M059J (cell line): ENCODE measurements at places on chromosomes 2 and 18. TPM values are rescaled to one million over a fixed set of nuclear protein-coding genes. Genes with fewer than 3 reads are reported as not detected.

DNA sequence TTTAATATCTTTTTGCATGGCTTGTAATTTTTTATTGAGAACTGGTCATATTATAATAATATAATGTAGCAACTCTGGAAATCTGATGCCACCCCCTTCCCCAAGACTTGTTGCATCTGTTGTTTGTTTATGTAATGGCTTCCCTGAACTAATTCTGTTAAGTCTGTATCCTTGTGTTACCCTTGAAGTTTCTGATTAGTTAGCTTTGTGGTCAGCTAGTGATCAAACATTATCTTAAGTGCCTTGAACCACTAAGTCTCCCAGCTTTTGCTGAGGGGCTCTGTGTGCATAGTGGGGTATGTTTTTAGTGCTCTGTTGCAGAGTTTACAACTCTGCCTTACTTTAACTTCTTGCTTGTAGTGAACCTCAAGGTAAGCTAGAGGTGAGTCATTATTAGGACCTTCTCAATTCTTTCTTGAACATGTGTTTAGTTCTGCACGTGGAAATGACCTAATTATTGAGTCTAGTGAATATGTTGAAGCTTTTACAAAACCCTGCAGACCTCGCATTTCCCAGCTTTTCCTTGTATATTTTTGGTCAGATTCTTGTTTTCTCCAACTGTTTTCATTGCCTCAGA lies 24.8 kb downstream of the SMCHD1 start:
- no peak for DNase-seq

GRCh38 chr2:78817430-78817829 lies 208.1 kb upstream of the REG3G start:
- DNase-seq: no peak

CABYR gene
- total RNA-seq: 9.4 and 12.0 TPM in 2 replicates

DNA sequence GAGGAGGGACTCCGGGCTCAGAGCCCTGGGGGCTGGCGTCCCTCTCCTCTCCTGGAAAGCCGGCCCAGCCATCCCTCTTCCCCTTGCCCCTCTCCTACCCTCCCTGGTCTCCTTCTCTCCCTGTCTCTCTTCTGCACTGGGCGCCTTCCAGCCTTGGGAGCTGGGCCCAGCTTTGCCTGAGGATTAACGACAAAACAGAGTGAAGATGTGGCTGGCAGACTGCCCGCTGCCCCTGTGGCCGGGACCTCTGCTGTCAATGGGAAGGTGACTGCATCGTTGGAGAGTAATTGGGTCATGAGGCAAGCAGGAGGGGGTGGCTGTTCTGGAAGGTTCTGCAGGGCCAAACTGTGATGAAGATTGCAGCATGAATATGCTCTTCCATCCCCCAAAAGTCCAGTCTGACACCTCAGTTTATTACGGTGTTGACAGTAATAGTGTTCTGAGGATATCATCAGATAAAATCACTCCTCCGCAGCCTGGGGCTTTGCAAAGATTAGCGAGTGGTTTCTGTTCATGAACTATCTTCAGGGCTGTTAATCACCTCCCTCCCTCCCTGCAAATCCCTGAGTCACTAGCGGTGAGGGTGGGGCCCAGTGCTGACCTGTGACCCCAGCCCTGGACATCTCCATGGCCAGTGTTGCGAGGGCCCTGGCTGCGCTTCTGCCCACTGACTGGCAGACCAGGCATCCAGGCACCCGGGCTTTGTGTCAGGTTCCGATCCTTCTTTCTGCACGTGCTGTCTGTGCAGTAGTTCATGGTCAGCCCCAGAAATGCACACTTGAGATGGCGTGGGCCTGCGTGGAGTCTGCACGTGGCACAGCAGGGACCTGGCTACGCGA lies 23.0 kb downstream of the RTP5 start:
- no peak for DNase-seq

- no peak for DNase-seq
These were observed 151.6 kb downstream of the GLI2 start for GRCh38 chr2:120887320-120887697.

DNA sequence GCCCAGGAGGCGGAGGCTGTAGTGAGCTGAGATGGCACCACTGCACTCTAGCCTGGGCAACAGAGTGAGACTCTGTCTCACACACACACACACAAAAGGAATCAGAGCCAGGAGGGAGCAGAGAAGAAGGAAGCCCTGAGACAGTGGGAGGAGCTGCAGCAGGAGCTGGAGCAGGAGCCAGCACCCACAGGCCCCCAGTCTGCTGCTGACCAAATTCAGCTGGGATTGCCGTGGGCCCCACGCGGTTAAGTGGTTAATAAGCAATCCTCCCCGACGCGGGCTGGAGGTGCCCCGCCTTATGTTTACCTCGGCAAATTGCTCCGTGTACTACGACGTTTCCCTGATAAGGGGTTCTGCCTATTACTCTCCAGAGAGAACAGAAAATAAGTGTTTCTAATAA lies 265.3 kb downstream of the TWIST2 start:
- no peak for DNase-seq

DNA sequence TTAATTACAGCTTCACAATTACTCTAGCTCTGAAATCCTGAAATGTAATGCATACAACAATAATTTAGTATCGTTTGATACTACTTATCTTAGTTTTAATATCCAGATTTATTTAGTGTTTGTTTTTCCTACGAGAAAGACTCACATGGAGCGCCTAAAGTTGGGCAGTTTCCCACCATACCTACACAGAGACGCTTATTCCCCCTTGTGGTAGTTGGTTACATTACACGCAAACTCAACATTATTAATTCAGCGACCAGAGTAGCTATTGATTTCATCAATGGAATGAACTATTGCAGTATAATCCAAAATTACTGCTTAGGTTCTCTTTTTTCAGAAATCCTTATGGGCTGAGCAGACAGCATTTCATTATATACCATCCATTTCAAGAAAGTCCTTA lies 164.0 kb upstream of the REG3G start:
- peak; percentile 15 for DNase-seq

DNA sequence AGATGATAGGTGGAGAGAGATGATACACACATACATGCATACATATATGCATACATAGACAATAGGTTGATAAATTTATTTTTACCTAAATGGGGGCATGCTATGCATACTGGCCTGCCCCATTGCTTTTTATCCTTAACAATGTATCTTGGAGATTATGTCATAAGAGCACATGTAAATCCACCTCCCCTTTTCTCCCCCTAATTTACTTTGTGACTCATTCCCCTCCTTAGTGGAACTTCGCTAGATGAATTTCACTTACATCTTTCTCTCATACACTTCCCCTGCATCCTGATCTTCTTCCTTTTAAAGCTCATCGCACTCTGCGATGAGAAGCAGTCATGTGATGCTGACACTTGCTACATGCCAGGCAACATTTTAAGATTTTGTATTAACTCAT lies 223.6 kb downstream of the C1D start:
- peak; percentile 35 for DNase-seq

DNA sequence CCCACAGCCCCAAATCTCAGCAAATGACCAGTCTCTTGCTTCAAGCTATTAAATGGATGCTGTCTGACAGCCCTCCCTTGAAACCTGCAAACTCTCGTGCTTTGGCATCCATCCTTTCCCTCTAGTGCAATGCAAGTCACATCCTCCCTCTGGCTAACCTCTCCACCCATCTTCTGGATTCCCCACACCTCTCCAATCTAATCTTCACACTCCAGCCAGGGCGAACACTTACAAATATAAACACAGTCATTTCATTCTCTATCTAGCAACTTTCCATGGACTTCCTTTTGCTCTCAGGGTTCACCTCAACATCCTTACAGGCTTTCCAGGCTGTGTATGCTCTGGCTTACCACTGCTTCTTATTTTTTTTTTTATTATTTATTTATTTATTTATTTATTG lies 10.1 kb upstream of the NARS1 start:
- DNase-seq: no peak

GRCh38 chr2:196944570-196944969 lies 18.1 kb upstream of the PGAP1 start:
- DNase-seq: no peak

- DNase-seq: no peak
These were observed 41.4 kb upstream of the KCNJ13 start for GRCh38 chr2:232817756-232818155.

DNA sequence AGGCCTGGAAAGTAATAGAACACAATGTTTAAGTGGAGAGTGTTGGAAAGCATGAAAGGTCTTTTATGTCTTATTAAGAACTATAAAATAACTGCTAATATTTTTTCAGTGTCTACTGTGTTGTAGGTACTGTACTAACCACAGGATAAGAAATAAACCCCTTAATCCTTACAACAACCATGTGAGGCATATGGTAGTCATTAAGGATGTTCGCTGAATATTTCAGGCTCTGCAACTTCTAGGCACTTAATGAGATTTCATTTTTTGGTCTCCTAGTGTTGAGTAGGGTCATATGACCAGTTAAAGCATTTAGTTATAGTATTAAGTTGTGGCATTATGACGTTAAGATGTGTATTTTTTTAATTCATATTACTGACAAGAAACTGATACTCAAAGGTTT lies 346.6 kb upstream of the KCNH7 start:
- no peak for DNase-seq
